Stimulated activated CD8-positive, alpha-beta memory T cell treated with anti-CD3 and anti-CD28 coated beads, Interleukin-15, amount 100 ng/mL, for 24 hours (primary cell): ENCODE measurements at places on chromosomes 3 and 15.
A peak's percentile ranks its signal among the peaks of the same experiment; 100 is the strongest.

DNA sequence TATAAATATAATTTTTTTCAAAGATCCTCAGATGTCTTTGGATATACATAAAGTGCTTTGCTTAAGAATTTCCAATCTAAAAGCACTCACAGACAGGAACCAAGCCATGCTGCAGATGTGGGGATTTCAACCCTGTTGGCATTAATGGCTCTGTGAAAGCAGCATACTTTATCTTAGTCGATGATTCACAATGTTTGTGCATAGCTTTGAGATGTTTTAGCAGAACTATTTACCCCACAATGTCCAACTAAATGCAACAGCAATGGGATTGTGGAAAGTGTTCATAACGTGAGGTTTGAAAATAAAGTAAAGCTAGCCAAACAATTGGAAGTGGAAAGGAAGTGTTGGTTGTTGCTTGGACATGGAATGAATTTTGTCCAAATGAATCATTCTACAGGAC lies 371.4 kb downstream of the SOX2 start:
- no peak for DNase-seq

DNA sequence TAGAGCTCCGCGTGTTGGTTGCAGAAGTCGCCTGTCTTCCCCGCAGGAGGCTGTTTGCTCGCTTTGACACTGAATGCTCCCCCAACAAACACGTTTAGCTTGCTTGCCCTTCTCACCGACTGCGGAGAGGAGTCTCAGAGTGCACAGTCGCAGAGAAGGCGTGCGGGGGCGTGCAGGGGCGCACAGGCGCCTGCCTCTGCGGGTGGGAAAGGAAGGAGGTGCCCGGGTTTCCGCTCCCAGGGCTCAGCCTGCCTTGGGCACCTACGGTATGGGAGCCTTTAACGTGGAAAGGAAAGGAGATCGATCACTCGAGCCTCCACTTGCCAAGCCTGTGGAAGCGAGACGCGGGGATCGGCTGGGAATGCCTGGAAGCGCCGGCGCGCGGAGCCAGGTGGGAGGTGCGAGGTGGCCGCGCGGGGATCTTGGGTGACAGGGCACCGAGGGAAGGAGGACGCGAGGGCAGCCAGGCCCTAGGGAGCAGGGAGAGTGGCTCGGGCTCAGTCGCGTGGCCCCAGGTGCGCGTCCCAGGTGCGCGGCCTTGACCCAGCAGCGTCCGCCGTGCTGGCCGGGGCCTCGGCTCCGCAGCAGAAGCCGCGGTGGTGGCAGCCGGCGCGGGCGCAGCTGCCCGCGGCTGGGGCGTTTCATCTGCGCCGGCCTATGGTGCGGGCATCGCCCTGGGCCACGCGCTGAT lies at the start of gene FAN1:
Gene FAN1 (plus strand): TSS at position 419 of the 691 bp plus-strand sequence. CDS start 749 bp downstream, outside the sequence.
- DNase-seq = peak; percentile 58

- DNase-seq = no peak
These were observed 335.9 kb upstream of the KCNMB2 start for GRCh38 chr3:178200316-178200715.

DNA sequence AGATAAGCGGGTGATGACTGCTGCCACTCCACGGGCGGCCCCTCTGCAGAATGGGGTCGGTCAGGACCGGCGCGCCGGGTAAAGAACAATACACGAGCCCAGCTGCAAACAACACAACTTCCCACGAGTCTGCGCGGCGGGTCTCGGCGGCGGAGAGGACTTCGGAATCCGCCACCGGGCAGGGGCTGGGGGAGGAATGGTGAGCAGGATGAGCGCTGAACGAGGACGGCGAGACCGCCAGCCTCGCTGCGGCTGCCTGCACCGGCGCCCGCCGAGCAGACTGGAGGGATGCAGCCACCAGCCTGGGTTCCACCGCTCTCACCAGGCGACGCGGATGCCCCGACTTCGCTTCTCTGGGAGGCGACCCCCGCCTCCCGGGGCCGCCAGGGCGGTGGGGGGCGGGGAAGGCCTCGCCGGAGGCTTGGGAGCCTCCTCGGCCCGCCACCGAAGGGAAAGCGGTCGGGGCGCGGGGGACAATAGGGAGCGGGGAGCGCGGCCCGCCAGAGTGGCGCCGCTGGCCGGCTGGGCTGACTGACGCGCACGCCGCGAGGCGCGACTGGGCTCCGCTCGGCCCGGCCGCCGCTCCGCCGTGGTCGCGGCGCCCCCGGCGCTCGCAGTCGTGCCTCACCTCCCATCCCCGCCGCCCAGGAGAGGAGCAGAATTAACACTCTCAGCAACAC lies 515 bp downstream of the ADAM10 start:
- no peak for DNase-seq

GRCh38 chr3:107975529-107976201 lies 115.2 kb downstream of the CD47 start:
- no peak for DNase-seq

- DNase-seq = no peak
These were observed 8.3 kb downstream of the CA12 start for GRCh38 chr15:63373330-63373729.

DNA sequence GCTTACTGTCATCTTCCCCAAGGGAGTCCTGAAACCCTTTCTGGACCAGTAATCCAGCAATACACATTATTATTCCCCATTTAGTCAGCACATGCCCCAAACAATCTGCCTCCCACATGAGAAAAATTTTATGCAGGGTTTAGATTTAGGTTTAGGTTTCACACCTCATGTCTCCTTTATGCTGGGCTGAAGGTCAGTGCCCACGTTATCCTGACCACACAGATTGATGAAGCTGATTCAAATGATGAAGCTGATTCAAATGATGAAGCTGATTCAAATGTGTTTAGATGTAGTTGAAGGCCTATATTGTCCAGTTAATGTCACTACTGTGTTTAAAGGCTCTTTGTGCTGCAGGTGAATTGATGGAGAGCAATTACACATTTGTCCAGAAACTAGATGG lies 18.1 kb upstream of the ZBED2 start:
- no peak for DNase-seq

- no peak for DNase-seq
These were observed 301.7 kb downstream of the NTRK3 start for GRCh38 chr15:87954793-87955192.

DNA sequence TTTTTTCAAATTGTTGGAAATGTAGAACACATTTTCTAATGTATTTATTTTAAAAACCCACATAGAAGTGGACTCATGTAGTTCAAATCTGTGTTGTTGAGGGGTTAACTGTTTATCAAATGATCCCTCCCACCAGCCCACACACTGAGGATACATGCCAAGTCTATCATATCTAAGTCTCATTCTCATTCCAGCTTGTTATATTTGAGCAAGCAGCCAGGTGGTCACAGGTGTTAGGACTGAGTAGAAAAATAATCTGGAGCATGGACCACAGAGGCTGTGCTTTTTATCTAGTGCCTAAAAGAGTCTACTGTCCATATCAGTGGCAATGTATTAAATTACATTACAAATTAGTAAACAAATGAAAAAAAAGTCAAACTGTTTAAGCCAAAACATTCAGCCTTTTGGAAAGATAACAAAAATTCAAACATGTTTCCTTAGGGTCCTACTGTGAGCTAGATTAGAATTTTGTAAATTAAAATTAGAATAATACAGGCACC lies 20.7 kb upstream of the SPESP1 start:
- no peak for DNase-seq

- DNase-seq = no peak
These were observed 7.2 kb downstream of the LRIG1 start for GRCh38 chr3:66493458-66494099.

DNA sequence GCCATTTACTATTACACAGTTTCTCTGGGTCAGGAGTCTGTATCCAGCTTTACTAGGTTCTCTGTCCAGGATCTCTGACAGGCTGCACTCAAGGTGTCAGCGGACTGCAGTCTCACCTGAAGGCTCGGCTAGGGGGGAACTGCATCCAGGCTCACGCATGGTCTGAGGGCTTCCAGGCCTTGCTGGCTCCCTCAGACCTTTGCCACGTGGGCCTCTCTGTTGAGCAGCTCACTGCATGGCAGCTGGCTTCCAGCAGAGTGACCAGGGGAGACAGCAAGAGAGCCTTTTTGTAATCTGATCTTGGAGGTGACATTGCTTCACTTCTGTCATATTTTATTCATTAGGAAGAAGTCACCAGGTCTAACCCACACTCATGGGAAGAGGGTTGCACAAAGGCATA lies 152.3 kb downstream of the CACNA2D3 start:
- DNase-seq = no peak

GRCh38 chr3:187125319-187126031 lies 13.8 kb downstream of the RPL39L start:
- no peak for DNase-seq

- no peak for DNase-seq
These were observed 85.8 kb upstream of the RBMS3 start for GRCh38 chr3:29195056-29195455.

DNA sequence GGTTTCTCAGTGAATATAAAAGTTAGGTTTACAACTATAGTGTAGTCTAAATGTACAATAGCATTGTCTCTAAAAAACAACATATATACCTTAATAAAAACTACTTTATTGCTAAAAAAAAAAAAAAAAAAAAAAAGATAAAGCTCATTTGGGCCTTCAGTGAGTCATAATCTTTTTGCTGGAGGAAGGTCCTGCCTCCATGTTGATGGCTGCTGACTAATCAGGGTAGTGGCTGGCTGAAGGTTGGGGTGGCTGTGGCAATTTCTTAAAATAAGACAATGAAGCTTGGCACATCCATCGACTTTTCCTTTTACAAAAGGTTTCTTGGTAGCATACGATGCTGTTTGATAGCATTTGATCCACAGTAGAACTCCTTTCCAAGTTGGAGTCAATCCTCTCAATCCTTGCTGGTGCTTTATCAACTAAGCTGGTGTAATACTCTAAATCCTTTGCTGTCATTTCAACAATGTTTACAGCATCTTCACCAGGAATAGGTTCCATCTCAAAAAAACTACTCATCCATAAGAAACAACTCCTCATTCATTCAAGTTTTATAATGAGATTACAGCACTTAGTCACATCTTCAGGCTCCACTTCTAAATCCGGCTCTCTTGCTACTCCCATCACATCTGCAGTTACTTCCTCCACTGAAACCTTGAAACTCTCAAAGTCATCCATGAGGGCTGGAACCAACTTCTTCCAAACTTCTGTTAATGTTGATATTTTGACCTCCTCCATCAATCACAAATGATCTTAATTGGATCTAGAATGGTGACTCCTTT lies 13.3 kb downstream of the ZNF280D start:
- DNase-seq = no peak

- no peak for DNase-seq
These were observed 74.7 kb upstream of the ROBO2 start for GRCh38 chr3:76965122-76965725.

DNA sequence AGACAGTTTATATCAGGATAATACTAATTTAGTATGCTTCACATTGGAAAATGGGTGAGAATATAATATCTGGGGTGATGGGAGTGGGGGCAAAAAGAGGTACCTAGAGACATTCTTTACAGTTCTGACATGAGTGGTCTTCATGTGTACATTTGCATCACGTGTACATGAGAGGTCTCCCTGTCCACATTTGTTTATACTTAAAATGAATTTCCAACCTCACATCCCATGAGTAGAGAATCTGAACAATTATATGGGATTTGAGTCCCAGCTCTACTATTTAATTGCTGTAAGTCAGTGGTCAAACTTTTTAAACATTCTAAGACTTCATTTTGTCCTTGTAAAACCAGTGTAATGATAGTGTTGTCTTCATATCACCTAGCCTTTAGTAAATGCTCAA lies 408.4 kb downstream of the NAALADL2 start:
- DNase-seq = no peak

GRCh38 chr3:58994746-58995330 lies 55.0 kb downstream of the CFAP20DC start:
- DNase-seq = no peak

- DNase-seq = no peak
These were observed 17.9 kb downstream of the SLC35A5 start for GRCh38 chr3:112579697-112580096.

DNA sequence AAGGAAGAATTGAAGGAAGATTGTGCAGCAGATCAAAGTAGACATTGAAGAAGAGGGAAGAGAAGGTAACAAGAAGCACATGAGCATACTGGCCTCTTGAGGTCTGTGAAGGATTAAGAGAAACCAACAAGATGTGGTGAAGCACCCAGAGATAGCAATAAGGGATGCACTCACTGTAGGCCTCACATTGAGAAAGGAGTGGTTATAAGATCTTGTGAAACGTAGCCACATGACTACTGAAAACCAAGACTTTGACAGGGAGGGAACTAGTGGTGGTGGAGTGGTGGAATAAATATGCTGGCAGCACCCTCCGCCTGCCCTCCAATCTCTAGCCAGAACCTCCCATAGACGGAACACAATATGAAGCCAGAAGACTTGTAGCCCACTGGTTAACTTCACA lies 651.2 kb downstream of the DIPK2A start:
- DNase-seq = no peak

- DNase-seq = no peak
These were observed 62.5 kb downstream of the ALCAM start for GRCh38 chr3:105429034-105429762.

DNA sequence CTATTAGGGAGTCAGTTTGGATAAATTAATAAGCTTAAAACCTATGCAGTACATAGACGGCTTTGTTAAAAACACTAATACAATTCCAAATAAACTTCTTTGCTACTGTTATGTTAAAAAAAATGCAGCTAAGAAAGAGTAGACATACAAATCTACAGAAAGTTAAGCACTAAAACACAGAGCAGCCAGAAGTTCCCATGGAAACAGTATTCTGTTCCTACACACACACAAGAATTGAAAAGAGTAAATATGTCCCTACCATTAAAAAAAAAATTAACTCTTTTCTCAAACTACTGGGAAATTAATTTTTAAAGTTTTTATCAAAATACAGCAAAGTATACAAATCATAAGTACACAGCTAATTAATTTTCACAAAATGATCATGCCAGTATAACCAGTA lies 71.6 kb downstream of the CLASP2 start:
- DNase-seq = no peak

DNA sequence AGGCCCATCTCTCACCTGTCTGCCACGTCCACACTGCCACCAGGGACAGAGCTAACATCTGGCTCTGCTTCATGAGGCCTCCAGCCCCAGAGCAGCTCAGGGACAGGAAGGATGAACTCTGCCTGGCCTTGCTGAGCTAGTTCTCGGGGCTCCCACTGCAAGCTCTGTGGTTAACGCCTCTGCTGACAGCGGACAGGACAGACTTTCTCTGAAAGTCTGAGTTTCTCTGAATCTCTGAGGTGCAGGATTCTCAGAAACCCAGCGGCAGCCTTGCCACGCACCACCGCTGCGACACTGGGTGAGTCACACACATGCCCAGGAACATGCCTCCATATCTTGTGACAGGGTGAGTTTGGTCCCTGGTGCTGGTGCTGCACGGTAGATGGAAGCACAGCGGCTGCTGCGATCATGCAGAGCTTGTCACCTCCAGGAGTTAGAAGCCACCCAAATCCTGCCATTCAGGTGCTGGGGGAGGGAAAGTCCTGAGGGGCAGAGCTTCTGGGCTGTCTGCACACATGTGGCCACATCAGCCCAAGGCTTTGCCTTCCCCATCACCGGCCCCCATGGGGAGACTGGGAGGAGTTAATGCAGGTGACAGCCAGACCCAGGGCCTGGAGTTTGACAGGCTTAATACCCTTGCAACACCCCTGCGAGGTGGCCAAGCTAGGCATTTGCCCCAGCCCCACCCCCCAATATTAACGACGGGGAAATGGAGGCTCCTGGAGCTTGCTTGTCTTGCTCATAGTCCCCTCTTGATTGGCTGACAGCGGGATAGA lies 267.0 kb downstream of the PLCL2 start:
- peak; percentile 47 for DNase-seq

- DNase-seq = no peak
These were observed 13.2 kb downstream of the PLA2G4D start for GRCh38 chr15:42080919-42081830.

- no peak for DNase-seq
These were observed 44.1 kb upstream of the WWTR1 start for GRCh38 chr3:149701977-149702350.

GRCh38 chr3:119912220-119912619 lies 130.3 kb downstream of the NR1I2 start:
- DNase-seq = no peak

- no peak for DNase-seq
These were observed 16.9 kb upstream of the SCAMP5 start for GRCh38 chr15:74978503-74978902.
